ENCODE measurements at places on chromosomes 2 and 18. TPM values are rescaled to one million over a fixed set of nuclear protein-coding genes. Genes with fewer than 3 reads are reported as not detected.

GRCh38 chr18:6273423-6273822, 141.3 kb downstream of the L3MBTL4 start:
- H3K4me1 ChIP-seq, result no peaks in the 10 kb centered on the region
- no peaks in the 10 kb centered on the region for H3K36me3 ChIP-seq
- no peak for DNase-seq

DNA sequence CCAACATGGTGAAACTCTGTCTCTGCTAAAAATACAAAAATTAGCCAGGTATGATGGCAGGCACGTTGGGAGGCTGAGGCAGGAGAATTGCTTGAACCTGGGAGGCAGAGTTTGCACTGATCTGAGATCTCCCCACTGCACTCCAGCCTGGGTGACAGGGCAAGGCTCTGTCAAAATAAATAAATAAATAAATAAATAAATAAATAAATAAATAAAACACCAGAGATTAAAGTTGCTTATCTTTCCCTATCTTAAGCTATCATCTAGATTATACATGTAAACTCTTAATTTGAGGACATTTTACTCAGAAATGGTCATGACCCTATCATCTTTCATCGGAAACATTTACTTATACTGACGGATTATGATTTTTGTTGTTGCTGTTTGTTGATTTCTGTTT, 373.2 kb downstream of the GALNT13 start:
- H3K27ac ChIP-seq, result no peak overlapping the region
- no peak overlapping the region for H3K4me3 ChIP-seq
- no peaks in the 10 kb centered on the region for H3K27me3 ChIP-seq
- DNase-seq, result no peak
- no peaks in the 10 kb centered on the region for H3K4me1 ChIP-seq

GRCh38 chr2:187644981-187645380, 90.7 kb upstream of the TFPI start:
- H3K36me3 ChIP-seq, result no peaks in the 10 kb centered on the region
- no peak overlapping the region for H3K27ac ChIP-seq
- H3K4me1 ChIP-seq, result no peaks in the 10 kb centered on the region
- H3K27me3 ChIP-seq, result no peaks in the 10 kb centered on the region
- no peak for DNase-seq
- no peak overlapping the region for H3K4me3 ChIP-seq

DNA sequence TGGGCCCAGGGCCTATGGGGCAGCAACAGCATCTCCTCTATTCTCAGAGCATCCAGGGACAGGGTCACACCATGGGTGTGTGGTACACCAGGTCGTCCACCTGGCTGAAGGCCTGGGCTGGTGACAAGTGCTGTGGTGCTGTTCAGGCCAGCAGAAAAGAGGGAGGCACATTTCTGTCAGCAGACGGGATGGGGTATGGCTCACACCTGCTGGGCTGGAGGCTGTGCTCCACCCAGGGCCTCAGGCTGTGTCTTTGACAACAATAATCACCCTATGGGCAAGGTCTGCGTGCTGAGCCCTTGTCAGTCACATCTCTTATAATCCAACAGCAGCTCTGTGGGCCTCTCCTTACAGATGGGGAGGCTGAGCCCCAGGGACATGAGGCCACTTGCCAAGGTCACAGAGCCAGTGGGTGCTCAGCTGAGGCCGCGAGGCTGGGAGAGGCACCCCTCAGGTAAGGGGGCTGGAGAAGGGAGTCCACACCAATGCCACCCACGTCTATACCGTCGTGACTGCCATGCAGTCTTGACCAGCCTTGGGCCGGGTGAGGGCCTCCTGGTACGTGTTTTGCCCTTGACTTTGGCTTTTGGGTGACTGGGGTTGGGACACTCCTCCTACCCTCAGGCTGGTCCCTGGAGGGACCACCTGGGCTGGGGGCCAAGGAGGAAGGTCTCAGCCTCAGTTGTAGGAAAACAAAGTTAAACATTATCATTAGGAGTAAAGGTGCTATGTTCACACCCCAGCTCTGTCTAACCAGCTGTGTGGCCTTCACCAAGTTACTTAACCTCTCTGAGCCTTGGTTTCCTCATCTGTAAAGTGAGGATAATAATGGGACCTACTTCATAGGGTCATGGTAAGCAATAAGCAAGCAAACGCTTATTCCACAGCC, 5.6 kb upstream of the HS6ST1 start:
- DNase-seq, result peak; percentile 40
- H3K4me1 ChIP-seq, result peaks cover 29% of the 10 kb centered on the region
- H3K4me3 ChIP-seq, result no peak overlapping the region
- H3K27ac ChIP-seq, result no peak overlapping the region

Gene BOK
- total RNA-seq, result 338 TPM

All from SJSA1 (cell line).